Brain pericyte (primary cell): ENCODE measurements at places on chromosomes 11 and 22.
A peak's percentile ranks its signal among the peaks of the same experiment; 100 is the strongest.

DNA sequence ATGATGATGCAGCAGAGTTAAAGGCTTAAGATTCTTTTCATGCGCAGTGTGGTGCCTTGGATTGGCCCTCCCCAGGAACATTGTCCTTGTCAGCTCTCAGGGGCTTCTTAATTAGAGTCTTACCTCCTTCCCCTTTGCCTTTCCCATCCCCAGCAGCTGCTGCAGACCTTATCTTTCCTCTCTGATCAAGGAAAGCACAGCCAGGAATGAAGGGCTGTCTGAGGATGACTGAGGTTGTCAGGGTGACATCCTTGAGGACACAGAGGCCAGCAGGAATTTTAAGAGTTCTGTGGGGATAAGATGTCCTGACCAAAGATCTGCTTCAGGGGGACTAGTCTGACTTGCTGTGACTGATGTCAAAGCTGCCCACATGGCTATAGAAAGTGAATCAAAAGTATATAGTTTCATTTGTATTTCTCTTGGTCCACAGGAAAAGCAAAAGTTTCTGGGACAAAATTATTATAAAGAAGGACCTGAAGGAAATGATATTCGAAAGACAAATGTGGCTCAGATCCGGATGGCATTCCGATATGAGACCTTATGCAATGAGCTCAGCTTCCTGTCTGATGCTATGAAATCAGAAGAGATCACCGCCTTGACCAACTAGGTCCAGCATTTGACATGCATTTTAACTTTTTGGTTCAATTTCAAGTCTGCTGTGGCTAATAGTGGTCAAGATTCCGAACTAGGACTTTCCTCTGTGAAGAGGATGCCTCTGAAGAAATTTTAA lies 35.5 kb downstream of the RNF141 start:
- no peak for DNase-seq

GRCh38 chr22:24175160-24175808 lies 6.0 kb upstream of the SUSD2 start:
- DNase-seq, result no peak

- DNase-seq, result no peak
Measured at GRCh38 chr11:75241906-75242644, 1.5 kb downstream of the TPBGL start.

DNA sequence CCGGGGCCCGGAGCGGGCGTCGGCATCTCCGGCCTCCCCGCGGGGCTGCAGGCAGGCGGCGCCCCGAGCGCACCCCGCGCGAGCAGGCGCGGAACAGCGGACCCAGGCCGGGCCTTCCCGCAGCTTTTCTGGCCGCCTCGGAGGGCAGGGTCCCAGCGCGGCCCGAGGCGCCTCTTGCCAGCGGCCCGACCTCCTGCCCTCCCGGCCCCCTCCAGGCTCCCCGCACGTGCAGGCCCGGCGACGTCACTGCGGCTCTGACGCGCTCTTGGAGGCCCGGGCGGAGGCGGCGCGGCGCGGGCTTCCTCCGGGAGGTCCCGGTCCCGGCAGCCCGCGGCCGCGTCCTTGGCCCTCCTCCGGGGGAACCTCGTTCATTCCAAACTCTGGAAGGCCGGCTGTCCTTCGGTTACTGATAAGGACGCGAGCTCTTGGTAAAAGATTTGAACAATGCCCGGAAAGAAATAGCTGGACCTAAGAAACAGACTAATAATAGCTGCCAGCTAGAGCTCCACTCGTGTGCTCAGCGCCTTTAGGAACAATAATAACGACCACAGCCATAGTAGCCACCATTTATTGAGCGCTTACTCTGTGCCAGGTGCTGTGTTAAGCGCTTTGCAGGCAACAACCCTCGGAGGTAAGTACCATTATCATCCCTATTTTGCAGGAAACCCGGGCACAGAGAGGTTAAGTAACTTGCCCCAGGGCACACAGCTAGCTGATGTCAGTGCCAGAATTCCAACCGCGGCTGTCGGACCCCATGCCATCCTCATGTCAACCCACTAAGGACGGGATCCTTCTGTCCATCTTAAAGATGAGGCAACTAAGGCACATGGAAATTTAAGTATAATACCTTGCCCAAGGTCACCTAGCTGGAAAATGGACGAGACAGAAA lies 39.1 kb upstream of the CREB3L1 start:
- DNase-seq, result no peak

- DNase-seq, result no peak
Measured at GRCh38 chr11:5986885-5987284, at the start of gene OR52L1. Gene OR52L1 (minus strand): TSS chr11:5986985. CDS start chr11:5986930, 55 bp downstream.

DNA sequence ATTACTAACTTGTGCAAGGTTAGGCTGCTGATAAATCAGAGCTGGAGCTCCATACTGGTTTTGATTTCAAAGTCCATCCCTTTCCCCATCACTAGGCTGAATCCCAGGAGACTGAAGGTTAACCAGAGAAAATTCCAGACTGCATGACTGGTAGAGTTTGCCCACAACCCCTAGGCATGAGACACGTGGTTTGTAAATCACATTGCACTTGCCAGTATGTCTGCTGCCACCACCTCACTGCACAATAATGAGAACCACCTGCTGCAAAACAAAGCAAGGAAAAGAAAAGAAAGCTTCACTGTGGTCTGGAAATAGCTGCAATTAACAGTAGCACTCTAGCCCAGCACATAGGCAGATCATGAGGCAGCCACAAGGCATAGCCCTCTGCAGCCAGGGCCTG lies 67.6 kb upstream of the NTM start:
- DNase-seq, result no peak

DNA sequence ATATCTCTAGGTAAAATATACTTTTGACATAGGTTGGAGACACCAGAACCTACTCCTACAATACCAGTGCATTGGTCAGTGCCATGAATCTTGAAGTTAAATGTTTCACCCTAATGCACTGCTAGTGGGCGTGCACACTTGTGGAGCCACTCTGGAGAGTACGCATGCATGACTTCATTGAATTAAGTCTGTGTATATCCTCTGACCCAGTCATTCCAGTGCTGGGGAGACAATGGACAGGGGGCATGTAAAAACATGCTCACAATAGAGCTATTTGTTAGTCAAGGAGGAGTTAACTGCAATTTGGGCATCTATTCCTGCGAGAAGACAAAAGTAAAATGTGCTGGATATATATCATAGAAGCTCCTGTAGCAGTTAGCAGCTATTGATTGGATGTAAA lies 335.4 kb upstream of the NCAM1 start:
- DNase-seq, result no peak

- DNase-seq, result no peak
Measured at GRCh38 chr11:110293389-110293788, 3.0 kb downstream of the RDX start.

- DNase-seq, result no peak
Measured at GRCh38 chr22:48644997-48645396, 1182.7 kb downstream of the BRD1 start.

GRCh38 chr22:16834971-16835370 lies 9.8 kb upstream of the XKR3 start:
- DNase-seq, result no peak

GRCh38 chr11:61883327-61883726 lies 8.0 kb downstream of the FADS3 start:
- DNase-seq, result no peak

DNA sequence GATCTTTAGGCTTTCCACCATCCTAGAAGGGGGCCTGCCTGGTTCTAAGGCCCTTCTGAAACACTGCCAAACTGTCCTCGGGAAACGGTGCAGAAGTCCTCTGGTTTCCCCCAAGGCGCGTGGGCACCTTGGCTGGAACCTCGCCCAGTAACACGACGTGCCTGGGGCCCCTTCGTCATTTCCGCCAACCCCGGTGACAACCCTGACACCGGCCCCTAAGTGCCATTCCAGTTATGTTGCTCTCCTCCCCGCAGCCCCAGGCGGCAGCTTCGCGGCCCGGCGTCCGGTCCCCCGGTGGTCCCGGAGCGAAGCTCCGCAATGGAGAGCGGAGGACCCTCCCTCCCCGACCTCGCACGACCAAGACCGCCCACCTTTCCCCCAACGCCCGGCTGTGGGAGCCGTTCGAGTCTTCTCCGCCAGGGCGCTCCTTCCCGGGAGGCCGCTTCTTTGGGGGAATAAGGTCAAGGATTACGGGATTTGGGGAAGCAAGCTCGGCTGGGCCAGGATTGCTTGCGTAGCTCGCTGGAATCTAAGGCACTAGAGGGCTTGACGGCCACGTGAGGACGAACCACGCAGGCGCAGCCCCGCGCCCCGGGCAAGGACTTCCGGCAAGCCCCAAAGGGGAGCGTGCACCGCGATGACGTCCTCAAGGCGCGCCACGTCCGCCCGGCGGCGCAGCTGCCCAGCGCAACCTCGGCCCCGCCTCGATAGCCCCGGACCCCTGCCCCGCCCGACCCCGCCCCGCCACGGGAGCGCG lies 626 bp downstream of the RNH1 start:
- peak; percentile 89 for DNase-seq

- no peak for DNase-seq
Measured at GRCh38 chr11:16016468-16016829, 339.9 kb downstream of the SOX6 start.

DNA sequence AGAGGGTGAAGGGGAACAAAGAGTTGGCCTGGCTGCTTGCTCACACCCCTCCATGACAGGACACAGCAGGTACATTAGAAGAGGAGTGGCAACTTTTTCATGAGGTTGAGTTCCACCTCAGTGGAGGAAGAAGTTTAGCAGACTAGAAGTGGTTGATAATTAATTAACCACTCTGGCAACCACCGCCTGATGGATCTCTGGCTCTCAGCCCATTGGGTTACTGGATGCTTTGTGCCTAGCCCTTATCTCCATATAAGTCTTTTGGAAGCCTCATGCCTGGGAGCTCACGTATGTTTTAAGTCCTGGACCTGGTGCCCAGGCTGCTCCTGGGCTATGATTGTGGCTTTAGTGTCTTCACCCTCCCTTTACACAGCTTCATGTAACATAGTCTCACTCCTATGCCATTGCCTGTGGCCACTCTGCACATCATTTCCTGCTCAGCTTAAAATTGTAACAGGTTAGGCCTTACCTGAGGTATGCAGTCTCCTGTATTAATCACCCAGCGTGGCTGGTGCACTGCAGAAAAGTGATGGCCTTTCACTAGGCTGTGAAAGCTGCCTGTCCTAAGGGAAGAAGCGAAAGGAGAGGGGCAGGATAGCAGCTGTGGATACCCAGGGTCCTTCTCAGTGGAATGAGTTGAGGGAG lies 72.7 kb upstream of the CRTAM start:
- no peak for DNase-seq
